Activated CD8-positive, alpha-beta memory T cell treated with anti-CD3 and anti-CD28 coated beads for 48 hours (primary cell): ENCODE measurements at places on chromosomes 6 and 20.

GRCh38 chr20:19071446-19071725 lies 141.1 kb upstream of the SLC24A3 start:
- DNase-seq, result no peak

GRCh38 chr6:108438918-108439317 lies 121.8 kb upstream of the FOXO3 start:
- DNase-seq, result no peak

GRCh38 chr20:22984008-22984407 lies 51.1 kb upstream of the SSTR4 start:
- DNase-seq, result no peak

DNA sequence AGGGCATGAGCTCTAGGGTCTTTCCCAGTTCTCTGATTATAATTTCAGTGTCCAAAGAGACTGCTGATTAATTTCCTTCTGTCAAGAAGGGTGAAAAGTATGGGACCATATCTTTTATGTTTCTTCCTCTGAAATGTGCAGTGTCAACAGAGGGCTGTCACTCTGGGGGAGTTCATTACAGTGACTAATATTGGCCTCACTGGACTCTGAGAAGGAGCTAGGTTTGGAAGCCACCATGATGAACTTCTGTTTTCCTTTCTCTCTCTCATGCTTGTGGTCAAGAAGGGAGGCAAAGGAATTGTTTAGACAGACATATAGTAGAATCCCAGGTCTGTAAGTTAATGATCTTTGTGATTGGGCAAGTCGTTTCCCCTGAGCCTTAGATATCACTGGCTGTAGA lies 41.8 kb upstream of the BMP6 start:
- DNase-seq, result no peak

- DNase-seq, result no peak
Measured at GRCh38 chr6:16637635-16638034, 123.6 kb downstream of the ATXN1 start.
